ENCODE measurements at places on chromosomes 6 and 20.

DNA sequence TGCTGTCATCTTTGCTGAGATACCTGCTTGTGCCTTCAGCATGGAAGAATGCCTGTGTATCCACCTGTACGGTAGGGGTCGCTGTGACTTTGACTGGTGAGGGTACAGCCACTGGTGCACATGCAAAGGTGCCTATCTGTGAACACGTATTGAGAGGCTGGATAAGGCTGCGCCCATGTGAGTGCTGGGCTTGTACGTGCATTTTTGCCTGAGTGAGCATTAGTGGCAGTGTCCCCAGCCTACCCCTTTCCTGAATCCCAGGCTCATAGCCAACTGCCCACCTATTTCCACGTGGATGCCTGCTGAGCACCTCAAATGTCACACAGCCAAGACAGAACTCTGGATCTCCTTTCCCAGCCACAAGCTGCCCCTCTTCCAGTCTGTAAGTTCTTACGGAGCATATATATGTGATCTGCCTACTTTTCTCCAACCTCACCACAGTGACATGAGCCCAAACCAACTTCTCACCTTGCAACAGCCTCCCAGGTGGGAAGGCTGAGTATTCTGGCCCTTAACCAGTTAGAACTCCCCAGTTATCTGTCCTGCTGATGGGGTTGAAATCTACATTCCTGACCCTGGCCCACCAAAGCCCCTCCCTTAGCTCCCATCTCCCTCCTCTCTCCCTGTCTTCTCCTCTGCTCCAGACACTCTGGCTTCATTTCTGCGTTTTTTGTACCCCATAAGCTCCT lies 1.1 kb upstream of the SLC2A10 start:
- DNase-seq: no peak

- no peak for DNase-seq
Observed at GRCh38 chr20:38346741-38347140, 459 bp downstream of the LBP start.

- DNase-seq: no peak
Observed at GRCh38 chr20:49508435-49509199, 26.1 kb upstream of the KCNB1 start.

GRCh38 chr6:75244063-75244584 lies 523 bp upstream of the COX7A2 start:
- no peak for DNase-seq

DNA sequence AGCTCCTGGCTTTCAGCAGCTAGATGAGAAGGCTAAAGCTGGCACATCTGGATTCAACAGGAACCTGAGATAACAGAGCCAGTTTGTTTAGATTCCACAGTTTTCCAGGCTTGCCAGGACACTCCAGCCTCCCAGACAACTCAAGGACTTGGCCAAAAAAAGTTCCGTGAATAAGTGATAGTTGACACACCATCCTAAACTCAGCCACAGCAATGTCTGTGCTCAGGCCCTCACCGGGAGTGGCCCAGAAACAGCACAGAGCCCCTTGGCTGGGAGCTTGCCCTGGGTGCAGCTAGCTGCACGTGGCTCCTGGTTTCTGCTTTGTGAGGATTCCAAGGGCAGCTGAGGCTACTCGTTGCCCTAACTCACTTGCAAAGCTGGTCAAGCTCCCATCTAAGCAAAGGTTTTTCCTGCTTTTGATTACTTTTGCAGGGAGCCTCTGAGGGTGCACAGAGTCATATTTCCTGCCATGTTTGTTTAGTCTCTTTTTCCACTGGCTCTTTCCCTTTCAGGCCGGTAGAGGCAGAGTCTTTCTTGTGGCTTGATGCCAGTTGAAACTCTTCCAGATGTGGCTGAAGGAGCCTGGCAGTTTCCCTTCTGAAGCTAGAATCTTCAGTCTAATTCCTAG lies 118.3 kb upstream of the ECI2 start:
- DNase-seq: no peak

DNA sequence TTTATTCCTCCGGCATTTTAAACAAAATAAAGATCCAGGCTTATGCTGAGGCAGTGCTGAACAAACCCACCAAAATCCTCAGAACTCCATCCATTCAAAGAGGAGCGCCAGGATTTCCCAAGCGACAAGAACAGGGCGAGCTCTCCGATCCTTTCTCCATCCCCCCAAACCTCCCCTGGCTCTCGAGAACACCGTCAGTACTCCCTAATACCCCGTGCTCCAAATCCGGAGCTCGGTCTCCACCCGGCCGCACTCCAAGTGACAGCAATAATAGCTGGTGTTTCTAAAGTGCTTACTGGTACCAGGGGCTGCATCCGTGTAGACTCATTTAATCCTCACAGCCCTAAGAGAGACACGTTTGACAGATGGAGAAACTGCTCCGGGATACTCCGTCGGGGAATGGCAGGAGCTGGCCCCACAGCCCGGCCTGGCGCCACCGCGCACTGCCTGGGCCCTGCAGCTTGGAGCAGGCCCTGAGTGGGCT lies 277.1 kb upstream of the QKI start:
- no peak for DNase-seq

GRCh38 chr20:17097603-17098002 lies 129.2 kb upstream of the PCSK2 start:
- DNase-seq: no peak

GRCh38 chr6:106547601-106548453 lies 81.5 kb downstream of the RTN4IP1 start:
- DNase-seq: no peak

- no peak for DNase-seq
Observed at GRCh38 chr20:31587545-31588389, 17.3 kb upstream of the ID1 start.

DNA sequence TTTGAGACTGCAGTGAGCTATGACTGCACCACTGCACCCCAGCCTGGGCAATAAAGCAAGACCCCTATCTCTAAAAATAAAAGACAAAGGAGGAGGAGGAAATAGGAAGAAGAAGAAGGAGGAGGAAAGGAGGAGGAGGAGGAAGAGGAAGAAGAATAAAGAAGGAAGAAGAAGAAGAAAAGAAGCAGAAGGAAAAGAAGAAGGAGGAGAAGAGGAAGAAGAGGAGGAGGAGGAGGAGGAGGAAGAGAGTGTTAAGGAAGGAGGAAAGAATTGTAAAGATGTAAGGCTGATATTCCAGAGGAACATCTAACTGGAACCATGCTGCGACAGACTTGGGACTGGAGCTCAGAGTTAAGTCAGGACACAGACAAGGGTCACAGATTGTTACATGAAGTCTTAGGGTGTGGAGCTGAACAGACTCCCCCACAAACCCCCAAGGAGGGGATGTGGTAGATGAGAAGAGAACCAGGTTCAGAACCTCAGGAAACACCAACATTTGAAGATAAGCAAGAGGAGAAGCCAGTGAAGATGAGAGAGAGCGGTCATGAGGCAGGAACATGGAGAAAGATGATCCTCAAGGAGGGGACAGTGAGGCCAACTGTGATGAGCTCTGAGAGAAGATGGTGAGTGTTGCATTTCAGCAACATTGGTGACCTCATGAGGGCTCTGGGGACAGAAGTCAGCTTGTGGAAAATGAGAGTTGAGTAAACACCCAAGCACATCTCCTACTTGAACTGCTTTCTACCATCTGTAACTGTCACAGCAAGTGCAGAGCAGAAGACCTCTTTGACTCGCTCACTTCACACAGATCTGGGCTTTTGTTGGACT lies 118.2 kb downstream of the CD164 start:
- no peak for DNase-seq

GRCh38 chr6:136784910-136785746 lies 7.1 kb downstream of the MAP3K5 start:
- DNase-seq: no peak

- no peak for DNase-seq
Observed at GRCh38 chr6:53398247-53399026, 49.7 kb upstream of the ELOVL5 start.

DNA sequence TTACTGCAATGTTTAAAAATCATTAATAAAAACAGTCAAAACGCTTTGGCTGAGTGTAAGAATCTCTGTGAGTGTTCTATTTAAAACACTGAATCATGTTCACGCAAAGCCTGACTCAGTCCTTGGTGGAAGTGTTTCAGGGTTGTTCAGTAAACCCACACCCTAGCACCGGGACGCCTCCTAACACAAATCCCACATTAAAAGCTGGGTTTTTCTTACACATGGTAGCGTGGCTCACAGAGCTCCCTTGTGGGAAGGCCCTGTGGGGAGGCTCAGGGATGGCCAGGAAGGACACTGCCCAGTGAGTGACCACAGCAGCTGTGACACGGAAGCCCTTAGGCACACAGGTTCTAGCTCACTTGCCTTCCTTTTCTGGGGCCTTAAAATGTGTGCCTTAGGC lies 80.2 kb downstream of the GMPR start:
- DNase-seq: peak; percentile 33

GRCh38 chr20:507006-507758 lies 36.4 kb downstream of the CSNK2A1 start:
- no peak for DNase-seq

DNA sequence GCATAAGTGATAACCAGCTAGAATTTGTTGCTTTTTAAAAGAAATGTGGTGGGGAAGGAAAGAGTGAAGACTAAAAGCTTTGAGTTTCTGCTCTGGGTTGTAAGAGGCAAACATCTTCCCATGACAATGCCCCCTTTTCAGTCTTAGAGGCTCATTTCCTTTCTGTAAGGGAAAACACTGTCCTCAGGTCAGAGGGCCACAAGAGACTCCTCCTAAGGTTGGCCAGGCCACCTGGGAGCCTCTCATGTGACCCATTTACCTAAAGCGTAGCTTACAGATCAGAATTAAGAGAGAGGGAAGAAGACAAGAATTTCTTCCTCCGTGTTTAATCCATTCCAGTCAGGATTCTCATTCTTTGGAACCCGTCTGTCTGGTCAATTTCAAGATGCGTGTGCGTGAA lies 220.4 kb upstream of the HEY2 start:
- DNase-seq: no peak

- DNase-seq: no peak
Observed at GRCh38 chr6:105676857-105677256, 274.0 kb upstream of the PREP start.

- no peak for DNase-seq
Observed at GRCh38 chr6:56522495-56523270, 120.0 kb downstream of the DST start.

DNA sequence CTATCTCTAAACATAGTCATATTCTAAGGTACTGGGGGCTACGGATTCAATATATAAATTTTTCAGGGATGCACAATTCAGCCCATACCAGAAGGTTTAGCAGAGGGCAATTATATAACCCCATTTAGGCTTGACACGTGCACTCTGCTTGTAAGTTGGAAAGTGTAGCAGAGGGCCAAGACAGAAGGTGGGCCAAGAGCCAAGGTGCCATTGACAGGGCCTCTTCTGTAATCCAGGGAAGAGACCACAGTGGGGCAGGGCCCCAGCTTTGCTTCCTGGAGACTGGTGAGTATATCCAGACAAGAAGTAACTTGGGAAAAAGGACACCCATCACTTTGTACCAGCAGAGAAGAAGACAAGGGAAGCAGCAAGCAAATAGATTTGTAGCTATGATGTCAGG lies 672.4 kb upstream of the MARCKS start:
- no peak for DNase-seq

- DNase-seq: no peak
Observed at GRCh38 chr6:124482071-124482491, 480.2 kb upstream of the RNF217 start.

DNA sequence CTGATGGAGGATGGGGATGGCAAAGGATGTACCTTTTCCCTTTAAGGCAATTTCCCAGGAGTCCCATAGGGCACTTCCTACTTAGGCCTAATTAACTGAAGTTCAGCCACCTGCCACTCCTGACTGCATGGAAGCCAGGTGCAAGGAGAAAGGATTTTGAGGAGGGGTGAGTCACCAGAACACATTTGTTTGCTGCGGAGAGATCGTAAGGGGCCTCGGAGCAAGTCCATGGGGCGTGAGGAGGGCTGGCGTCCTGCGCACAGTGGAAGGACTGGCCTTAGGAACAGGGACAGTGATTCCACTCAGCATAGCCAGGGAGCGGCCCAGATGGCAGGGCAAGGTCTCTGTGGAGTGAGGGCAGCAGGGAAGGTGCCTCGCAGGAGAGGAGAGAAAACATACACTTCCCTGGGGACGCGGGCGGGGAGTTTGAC lies 11.8 kb upstream of the MAP1LC3A start:
- no peak for DNase-seq

GRCh38 chr6:81762606-81763005 lies 10.1 kb upstream of the TENT5A start:
- no peak for DNase-seq

- no peak for DNase-seq
Observed at GRCh38 chr6:15485936-15486335, 176.9 kb downstream of the DTNBP1 start.

GRCh38 chr20:41621971-41622370 lies 3.8 kb upstream of the CHD6 start:
- no peak for DNase-seq

- DNase-seq: no peak
Observed at GRCh38 chr6:138485005-138485545, 14.2 kb downstream of the NHSL1 start.

- no peak for DNase-seq
Observed at GRCh38 chr6:106520711-106521401, 108.4 kb downstream of the RTN4IP1 start.

GRCh38 chr20:22679197-22679596 lies 94.8 kb upstream of the FOXA2 start:
- DNase-seq: no peak

- no peak for DNase-seq
Observed at GRCh38 chr6:2899596-2899995, 3.5 kb downstream of the SERPINB9 start.

DNA sequence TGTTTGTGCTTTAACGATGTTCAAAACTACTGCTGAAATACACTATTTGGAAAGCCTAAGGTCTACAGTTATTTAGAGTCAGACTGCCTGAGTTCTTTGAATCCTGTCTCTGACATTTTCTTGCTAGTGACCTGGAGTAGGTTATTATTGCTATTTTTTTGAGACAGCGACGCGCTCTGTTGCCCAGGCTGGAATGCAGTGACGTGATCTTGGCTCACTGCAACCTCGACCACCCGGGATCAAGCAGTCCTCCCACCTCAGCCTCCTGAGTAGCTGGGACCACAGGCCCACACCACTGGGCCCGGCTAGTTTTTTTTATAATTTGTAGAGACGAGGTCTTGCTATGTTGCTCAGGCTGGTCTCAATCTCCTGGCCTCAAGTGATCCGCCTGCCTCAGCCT lies 96.6 kb downstream of the TIAM2 start:
- DNase-seq: no peak

DNA sequence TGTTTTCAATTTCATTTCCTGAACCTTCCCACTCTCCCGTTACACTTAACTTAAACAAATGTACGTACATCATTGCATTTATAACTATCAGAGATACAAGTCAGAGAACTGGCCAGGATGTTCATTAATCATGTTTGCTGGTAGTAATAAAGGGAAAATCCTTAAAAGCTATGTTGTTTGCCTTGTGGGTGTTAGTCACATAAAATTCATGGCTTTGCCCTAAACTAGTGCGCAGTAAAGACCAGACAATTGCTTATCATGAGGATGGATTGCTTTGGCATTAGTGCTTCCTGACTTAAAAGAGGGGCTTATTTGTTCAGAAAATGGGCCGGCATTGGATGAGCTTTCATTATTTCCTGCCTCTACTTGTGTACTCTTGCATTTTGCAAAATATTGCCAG lies 1037.3 kb upstream of the FLRT3 start:
- DNase-seq: no peak
